Right renal cortex interstitium (tissue), 3 donors: ENCODE measurements at places on chromosomes 6 and 20. TPM values are rescaled to one million over a fixed set of nuclear protein-coding genes. Genes with fewer than 3 reads are reported as not detected.

GRCh38 chr20:62523473-62524203, 47.8 kb upstream of the GATA5 start:
- no peak for DNase-seq

GRCh38 chr6:167703781-167704180, 122.9 kb upstream of the AFDN start:
- DNase-seq: no peak

GRCh38 chr20:53488775-53489272, 104.8 kb downstream of the ZNF217 start:
- DNase-seq: no peak

The VSTM2L gene
- polyA plus RNA-seq: 1.2 TPM

DNA sequence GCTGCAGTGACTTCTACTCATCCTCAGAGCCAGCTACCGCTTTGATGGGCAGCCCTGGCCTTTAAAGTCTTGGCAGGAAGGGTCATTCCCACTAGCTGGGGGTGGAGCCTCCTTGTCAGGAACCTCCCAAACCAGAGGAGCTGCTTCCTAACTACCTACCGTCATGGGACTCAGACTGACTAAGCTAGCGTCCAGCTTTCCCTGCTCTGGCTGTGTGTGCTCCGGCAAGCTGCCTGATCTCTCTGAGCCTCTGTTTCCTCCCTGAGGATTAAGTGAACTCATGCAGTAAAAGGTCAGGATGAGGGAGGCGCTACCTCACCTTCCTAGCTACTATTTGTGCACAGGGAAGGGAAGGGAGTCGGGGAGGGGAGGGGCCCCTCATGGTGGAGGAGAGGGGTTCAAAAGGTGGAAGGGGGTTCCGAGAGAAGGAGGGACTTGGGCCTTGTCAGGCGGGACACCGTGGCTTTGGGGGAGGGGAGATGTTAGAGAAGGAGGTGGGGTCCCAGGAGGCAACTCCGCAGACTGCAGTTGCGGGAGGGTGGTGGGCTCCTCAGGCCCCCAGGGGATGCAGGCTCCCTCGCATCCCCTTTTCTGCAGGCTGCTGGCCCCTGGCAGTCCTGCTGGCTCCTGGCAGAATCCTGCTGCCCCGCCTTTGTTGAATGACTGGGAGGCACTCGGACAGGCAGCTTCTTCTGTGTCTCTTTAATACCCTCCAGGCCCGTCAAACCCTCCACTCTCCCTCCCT, 9.8 kb downstream of the DUSP15 start:
- no peak for DNase-seq

- no peak for DNase-seq
These were observed 47.2 kb downstream of the VEGFA start for GRCh38 chr6:43817192-43817591.

DNA sequence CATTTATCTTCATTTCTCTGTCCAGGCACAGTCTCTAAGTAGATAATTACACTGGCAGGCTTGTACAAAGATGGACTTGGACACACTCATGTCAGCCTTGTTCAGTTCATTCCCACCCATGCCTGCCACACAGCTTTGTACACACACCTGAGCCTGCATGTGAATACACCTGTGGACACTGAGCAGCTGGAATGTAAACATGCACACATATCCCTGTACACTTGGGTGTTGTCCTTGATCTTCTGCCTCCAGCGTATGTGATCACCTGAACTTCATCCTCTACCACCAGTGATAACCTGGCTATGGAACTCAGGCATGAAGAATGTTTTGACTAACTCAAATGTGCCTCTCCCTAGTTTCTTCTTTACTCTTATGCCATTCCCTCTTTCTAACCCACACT, 190.6 kb downstream of the DHX35 start:
- no peak for DNase-seq

DNA sequence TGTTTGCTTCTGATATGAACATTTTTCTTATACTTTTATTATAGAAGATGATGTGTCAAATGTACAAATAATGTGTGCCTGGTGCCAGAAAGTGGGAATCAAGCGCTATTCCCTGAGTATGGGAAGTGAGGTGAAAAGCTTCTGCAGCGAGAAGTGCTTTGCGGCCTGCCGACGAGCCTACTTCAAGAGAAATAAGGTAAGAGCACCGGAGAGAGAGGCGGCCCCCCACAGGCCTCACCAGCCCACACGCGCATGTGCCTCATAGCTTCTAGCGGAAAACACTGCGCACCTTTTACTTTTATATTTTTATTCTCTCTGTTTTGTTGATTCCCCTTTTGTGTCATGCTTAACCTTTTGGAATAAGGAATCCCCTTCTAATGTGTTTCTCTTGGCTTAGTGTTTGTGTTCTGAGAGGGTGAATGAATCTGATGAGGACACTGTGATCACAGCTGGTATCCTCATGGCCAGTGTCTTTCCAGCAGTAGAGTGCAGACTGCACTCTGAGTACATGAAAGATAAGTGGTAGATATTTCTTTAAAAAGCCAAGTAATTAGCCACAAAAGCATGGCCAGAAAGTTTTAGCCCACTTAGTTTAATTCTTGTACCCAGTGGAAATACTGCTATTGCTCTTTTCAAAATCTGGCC, 43.6 kb downstream of the SOBP start:
- DNase-seq: no peak

DNA sequence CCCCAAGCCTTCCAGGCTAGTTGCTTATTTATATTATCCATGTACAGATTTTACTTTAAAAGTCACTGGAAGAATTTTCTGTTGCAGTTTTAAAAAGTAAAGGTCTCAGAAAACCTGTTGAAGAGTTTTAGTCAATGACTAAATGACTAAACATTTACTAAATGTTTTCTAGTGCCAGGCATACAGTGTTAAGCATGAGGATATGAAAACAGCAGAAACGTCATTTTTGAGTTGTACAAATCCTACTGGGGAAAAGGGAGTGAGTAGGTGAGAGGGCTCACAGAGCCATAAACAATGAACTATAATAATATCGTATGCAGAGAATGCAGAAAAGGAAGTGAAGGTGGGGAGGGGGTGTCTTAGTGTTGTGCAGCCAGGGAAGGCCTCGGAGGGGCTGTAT, 66.3 kb downstream of the MAN1A1 start:
- DNase-seq: no peak

- no peak for DNase-seq
These were observed 6.3 kb upstream of the PPP1R16B start for GRCh38 chr20:38799203-38799602.

The FLRT3 gene
- polyA plus RNA-seq: 179 TPM

DNA sequence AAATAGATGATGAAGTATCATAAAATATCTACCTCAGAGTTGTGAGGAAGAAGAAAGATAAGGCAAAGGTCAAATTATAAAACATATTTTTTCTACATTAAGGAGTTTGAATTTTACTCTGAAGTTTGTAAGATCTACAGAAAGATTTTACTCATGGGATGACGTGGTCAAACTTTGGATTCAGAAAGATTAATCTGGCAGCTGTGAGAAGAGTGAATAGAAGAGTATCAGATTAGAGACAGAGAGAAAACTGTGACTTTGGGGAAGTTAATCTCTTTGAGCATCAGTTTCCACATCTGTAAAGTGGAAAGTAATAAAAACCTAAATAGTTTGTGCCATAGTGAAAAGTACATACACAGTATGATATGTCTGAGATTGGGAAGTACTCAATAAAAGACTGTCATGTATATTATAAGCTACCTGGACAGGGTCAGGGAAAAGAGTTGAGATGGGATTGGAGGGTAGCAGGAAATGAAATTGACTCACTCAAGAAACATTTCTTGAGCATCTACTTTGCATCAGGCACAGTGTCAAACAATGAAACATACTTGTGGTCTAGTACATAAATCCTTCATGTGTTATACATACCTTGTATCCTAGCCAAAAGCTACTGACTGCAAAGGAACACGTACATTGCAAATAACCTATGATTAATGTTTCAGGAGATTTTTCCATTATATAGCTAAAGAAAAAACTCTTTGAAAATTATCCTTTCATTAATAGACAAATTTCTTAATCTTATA, 222.1 kb downstream of the TMEM200A start:
- DNase-seq: no peak

The RNF182 gene
- polyA plus RNA-seq: 3.2 TPM

The KIF6 gene
- 4.7 TPM for polyA plus RNA-seq

The F13A1 gene
- polyA plus RNA-seq: 13.2 TPM

DNA sequence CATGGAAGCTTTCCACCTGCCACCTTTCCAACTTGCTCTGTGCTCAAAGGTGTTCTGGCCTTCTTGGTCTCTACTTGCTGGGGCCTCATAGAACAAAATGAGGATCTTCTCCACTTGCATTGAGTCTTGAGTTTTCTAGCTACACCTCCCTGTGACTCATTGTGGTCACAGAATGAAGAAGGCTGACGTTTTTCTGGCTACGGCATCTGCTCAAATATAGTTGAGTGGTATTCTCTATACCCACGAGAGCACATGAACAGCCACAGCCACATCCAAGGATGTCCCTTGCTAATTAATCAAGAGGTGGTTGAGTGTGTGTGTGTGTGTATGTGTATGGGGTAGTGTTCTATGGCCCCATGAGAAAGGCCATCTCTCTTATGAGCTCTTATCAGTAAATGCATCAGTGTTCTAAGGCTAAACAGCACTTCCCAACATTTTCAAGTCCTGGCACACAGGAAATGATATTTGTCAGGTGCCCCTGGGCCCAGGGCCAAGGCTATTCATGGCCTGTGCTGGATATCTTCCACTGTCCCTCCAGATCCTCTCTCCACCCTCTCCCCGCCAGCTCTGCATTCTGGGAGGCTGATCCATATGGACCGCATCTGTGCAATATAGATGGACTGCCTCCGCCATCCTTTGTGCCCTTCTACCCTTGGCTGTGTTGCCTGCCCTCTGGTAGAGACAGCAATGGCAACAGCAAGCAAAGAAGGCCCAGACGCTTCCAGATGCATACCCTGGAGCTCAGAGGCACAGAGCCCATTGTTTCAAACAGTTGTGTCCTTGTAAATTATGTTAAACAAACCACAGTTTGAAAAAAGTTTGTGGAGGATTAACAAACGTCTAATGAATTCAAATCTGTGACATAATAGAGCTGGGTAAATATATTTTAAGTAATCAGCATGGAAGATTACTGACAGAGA, 150.2 kb downstream of the LRFN2 start:
- DNase-seq: no peak

GRCh38 chr6:21750575-21750974, 157.0 kb downstream of the SOX4 start:
- DNase-seq: no peak

GRCh38 chr6:104940893-104941728, 15.8 kb upstream of the LIN28B start:
- no peak for DNase-seq

GRCh38 chr20:18284805-18285533, 3.4 kb upstream of the ZNF133 start:
- DNase-seq: no peak

The CALHM5 gene
- 2.7 TPM for polyA plus RNA-seq

DNA sequence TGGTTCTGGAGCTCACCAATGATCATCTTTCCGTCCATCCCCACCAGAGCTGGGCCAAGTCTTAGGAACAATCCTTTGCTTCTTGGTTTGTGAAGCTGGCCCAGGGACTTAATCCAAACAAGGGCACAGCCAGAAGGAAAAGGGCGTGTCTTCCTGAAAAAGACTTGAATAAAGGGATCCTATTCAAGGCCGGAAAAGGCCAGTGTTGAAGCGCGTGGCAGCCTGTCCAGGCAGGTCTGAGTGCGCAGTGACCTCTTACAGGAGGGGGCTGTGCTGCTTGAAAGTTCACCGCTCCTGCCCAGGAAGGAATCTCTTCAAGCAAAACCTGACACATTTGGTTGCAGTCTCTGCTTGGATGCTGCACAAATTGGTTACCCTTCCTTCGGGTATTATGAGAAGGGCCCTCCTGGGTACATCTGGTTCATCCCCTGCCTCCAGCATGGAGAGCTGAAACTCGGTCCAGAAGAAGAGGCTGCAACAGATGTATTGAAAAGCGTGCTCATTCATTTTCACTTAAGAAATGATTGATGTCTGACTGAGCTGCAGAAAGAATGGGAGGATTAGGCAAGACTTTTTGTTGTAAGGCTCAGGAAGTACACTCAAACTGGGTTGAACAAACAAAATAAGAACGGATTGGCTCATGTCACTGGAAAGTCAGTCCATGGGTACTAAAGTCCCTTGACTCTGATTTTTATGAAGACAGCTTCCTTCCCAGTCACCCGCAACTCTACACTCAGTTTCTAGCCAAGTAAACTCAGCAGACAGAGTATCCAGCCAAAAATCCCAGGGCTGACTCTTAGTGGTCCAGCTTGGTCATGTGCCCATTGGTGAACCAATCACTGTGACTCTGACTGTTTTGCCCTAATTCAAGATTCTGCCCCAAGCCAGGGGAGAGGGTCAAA, 136.3 kb downstream of the TFAP2C start:
- no peak for DNase-seq

The ZNF322 gene
- polyA plus RNA-seq: 46.9 TPM

The WFDC12 gene
- polyA plus RNA-seq: not detected

DNA sequence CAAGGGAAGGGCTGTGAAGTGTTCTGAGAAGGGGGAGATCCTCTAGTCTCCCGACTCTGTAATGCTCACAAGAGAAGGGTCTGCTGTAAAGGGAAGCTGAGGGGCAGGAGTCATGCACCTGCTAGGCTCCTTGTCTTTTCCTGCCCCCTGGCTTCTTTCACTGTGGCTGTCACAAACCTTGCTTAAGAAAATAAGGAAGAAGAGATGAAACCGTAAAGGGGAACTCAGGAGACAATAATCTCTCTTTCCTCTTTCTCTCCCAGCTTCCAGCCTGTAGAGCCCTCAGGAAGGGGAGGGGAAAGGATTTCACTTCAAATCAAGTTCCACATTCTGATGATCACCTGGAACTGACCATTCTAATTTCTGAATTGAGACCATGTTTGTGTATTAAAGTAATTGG, 26.3 kb downstream of the SLC13A3 start:
- DNase-seq: no peak

- DNase-seq: no peak
These were observed 28.7 kb downstream of the NTSR1 start for GRCh38 chr20:62737271-62737811.

DNA sequence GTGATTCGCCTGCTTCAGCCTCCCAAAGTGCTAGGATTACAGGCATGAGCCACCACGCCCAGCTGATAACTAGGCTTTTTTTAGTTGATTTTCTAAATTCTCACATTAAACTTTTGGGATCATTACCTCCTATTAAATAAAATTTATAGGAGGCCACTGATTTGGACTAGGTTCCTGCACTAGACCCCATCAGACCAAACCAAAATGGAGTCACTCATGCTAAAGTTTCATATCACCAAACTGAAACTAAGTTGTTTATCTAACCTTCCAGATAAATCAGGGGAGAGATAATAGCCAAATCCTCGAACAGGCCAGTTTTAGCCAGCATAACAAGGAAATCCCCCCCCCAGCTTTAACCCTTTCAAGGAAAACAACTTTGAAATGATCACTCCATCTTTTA, 98.4 kb upstream of the SLC22A16 start:
- no peak for DNase-seq

The WFDC9 gene
- polyA plus RNA-seq: not detected

The SOX4 gene
- polyA plus RNA-seq: 152 TPM

- no peak for DNase-seq
These were observed 45.6 kb upstream of the SMLR1 start for GRCh38 chr6:130781557-130781956.

GRCh38 chr6:149229096-149229495, 88.4 kb upstream of the TAB2 start:
- DNase-seq: no peak
